Progenitor cell of endocrine pancreas (in vitro differentiated cells): ENCODE measurements at places on chromosomes 5 and 9.
A peak's percentile ranks its signal among the peaks of the same experiment; 100 is the strongest.

GRCh38 chr9:75588808-75589207 is 301.7 kb upstream of the PCSK5 start:
- DNase-seq = no peak

- DNase-seq = no peak
Observed at GRCh38 chr9:72371151-72371550, 6.1 kb upstream of the ZFAND5 start.

DNA sequence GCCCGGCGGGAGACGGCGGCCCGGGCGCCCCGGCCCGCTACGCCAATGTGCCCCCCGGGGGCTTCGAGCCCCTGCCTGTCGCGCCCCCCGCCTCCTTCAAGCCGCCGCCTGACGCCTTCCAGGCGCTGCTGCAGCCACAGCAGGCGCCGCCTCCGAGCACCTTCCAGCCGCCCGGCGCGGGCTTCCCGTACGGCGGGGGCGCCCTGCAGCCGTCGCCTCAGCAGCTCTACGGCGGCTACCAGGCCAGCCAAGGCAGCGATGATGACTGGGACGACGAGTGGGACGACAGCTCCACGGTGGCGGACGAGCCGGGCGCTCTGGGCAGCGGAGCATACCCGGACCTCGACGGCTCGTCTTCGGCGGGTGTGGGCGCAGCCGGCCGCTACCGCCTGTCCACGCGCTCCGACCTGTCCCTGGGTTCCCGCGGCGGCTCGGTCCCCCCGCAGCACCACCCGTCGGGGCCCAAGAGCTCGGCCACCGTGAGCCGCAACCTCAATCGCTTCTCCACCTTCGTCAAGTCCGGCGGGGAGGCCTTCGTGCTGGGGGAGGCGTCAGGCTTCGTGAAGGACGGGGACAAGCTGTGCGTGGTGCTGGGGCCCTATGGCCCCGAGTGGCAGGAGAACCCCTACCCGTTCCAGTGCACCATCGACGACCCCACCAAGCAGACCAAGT is 723 bp downstream of the SNX18 start:
- DNase-seq = peak; percentile 41

DNA sequence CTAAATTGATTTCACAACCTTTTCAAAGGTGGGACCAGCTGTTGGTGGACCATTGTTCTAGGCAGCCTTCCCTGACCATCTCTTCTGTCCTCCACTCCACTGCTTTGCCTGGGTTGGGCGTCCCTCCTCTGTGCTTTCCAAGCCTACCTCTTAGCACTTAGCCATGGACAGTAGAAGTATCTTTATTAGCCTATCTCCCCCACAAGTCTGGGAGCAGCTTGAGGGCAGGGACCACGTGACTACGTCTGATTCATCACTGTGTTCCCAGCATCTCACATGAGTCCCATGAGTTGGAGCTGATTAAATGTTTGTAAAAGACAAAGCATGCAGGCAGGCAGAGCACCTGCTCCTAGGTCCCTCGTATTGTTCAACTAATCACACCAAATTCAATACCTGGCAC is 20.9 kb downstream of the MORN5 start:
- DNase-seq = no peak

DNA sequence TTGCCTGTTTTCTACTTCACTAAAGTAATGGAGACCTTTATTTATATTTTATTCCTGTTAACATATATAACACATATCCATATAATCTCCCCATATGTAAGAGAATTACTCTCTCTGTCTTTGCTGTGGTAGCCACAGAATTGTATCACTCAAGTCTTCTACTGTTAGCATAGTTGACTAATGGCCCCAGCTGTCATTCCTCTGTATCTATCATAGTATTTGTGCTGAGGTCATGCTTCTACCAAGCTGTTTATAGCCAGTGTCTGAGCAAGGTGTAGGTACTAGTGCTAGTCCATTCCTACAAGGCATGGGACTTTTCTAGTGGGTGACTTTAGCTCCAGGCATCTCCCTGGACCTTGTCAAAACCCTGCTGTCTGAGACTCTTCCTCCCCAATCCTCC is 244.1 kb downstream of the KIAA0825 start:
- DNase-seq = no peak

DNA sequence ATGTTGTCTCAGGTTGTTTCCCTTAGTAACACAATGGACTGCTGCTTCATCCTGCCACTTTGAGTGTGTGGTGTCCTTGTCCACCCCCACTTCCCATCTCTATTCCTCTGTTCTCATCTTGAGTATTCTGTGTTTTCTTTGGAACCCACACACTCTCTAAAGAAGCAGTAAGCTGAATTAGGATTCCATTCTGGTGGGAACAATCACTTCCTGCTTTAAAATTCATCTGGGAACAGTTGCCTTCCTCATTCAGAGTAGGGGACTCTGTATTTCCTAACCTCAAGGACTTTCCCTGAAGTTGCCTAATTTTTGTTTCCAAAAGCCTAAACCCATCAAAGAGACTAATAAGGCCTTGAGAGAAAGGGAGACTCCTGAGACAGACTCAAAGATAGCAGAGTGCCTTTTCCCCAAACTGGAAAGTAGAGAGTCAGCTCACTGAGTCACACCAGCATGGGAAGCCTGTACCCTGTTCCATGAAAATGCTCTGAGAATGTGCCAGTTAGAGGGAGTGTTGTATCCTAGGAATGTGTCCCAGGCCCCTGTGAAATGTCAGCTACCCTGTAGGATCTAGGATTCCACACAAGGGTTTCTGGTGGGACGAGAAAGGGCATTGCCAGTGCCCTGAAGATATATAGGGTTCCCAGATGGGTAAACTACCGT is 63.6 kb downstream of the CCDC192 start:
- no peak for DNase-seq

GRCh38 chr9:37220971-37221370 is 100.6 kb downstream of the ZCCHC7 start:
- DNase-seq = no peak

DNA sequence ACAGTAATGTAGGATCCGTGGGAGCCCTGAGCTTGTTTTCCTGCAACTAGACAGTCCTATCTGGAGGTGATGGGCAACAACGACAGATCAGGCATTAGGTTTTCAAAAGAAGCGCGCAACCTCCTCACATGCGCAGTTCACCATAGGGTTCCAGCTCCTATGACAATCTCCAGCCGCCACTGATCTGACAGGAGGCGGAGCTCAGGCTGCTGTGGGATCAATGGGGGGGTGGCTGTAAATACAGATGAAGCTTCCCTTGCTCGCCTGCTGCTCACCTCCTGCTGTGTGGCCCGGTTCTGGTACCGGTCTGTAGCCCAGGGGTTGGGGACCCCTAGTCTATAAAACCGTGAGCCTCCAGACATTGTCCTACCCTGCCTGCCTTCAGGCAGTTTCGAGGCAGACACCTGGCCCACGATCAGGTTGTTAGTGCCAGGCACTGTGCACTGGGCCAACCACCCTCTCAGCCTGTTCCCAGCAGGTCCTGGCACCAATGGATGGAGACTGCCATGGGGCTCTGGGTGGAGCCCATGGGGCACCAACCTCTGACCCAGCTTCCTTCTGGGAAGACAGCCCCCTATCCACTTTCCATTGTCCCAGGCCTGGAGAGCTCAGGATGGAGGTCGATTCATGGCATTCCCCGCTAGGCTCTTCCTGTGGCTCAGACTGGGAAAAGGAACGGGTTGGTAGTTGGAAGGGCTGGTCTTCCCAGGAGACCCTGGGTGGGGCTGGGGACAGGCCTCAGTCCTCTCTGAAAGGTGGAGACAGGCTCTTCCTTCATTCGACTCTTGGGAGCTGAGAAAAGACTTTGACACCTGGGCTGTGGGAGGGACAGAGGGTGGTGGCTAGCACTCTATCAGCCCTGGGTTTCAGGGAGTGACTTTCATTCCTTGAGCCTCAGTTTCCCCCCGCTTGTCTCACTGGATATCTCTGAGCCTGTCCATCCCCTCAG is 1.7 kb downstream of the ENDOG start:
- no peak for DNase-seq

DNA sequence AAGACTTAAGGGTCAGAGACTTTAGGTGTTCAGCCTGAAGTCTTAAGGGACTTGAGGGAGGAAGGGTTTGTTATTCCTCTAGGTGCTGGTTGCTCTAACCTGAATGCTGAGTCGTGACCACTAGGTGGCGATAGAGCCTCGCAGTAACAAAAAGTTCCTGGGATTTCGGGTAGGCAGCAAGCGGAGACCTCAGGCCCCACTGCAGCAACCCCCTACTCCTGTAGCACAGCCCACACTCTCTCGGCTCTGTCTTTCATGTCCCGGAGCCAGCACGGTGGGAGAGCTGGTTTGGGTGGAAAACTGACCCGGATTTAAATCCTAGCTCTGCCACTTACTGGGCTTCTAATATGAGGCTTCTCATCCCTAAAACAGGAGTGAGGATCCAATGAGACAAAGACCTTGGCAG is 100.3 kb upstream of the PANK3 start:
- DNase-seq = peak; percentile 72

GRCh38 chr5:33198836-33199235 is 241.9 kb upstream of the TARS1 start:
- DNase-seq = no peak

- no peak for DNase-seq
Observed at GRCh38 chr9:128136816-128137793, 9.6 kb upstream of the PTGES2 start.

GRCh38 chr5:55534436-55535198 is at the start of gene PLPP1:
PLPP1 (minus strand) TSS chr5:55534964; CDS start chr5:55534629, 335 bp downstream.
- DNase-seq = peak; percentile 85

- no peak for DNase-seq
Observed at GRCh38 chr9:86246752-86247161, 12.7 kb downstream of the C9orf153 start.

- peak; percentile 43 for DNase-seq
Observed at GRCh38 chr9:93096131-93096802, at the start of gene CARD19. CARD19 (plus strand) TSS chr9:93096217; CDS start chr9:93096346, 129 bp downstream.

DNA sequence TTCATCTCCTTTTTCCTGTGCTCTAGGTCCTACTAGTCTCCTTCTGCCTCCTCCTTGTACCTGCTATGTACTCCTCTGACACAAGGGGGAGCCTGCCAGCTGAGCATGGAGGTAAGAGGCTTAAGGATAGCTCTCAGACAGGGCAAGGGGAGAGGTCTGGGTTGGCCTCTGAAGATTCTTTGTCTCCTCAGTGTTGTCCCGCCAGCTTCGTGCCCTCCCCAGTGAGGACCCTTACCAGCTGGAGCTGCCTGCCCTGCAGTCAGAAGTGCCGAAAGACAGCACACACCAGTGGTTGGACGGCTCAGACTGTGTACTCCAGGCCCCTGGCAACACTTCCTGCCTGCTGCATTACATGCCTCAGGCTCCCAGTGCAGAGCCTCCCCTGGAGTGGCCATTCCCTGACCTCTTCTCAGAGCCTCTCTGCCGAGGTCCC is 3.8 kb downstream of the CREB3 start:
- peak; percentile 51 for DNase-seq

DNA sequence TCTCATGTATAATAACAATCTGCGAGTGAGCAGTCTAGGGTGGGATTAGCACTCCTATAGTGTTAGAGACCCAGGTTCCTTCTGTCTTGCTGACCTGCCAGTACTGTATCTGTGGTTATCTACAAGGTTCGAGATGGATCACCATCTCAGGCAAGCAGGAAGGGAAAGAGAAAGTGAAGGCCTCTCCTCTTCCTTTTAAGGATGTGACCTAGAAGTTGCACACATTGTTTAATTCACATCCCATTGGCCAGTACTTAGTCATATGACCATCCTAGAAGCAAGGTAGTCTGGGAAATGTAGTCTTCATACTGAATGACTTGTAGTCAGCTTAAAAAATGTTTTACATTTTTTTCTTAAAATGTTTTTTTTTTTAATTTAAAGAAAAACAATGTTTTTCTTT is 168.6 kb downstream of the CARTPT start:
- no peak for DNase-seq

GRCh38 chr5:134567641-134568336 is 42.3 kb downstream of the JADE2 start:
- no peak for DNase-seq

DNA sequence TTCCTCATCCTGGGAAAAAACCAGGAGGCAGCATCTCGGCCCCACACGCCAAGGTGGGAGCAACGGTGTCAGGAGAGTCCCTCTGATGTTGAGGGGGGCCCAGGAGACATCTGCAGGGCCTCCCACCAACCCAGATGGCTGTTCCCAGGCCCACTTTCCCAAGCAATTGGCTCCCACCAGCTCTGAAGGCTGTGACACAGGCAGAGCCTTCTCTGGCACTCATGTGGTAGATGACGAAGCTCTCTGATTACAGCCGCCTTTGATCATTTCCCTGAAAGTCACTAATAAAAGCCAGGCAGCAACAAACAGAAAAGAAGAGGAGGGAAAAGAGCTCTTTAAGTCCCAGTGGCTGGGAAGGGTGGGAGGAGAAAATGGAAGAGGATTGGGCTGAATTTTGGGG is 226.5 kb downstream of the CDK5RAP2 start:
- DNase-seq = no peak

DNA sequence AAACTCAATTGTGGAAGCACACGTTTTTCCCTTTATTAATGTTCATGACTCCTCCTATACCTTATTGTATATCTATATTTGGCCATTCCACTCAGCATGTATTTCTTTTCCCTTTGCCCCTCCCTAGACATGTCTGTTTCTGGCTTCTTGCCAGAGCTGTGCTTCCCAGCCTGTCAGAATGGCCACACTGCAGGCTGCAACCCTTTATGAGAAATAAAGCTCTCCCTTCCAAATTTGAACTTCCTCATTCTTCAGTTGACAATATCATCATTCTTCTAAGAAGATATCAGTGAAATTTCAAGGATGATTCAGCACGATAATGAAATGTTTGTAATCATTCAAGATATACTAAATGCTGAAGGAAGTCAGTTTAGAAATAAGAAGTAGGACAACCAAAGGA is 107.6 kb upstream of the PRSS3 start:
- DNase-seq = no peak

GRCh38 chr5:5886812-5887486 is 464.5 kb downstream of the ICE1 start:
- peak; percentile 19 for DNase-seq

GRCh38 chr9:137486141-137486490 is 27.0 kb upstream of the NSMF start:
- no peak for DNase-seq

GRCh38 chr5:122790354-122791103 is 15.6 kb downstream of the SNX2 start:
- no peak for DNase-seq

- no peak for DNase-seq
Observed at GRCh38 chr5:125262782-125263181, 516.3 kb upstream of the ZNF608 start.

- no peak for DNase-seq
Observed at GRCh38 chr9:14400658-14400995, 86.7 kb upstream of the NFIB start.

GRCh38 chr5:94360382-94361130 is 257.8 kb downstream of the KIAA0825 start:
- DNase-seq = no peak

- no peak for DNase-seq
Observed at GRCh38 chr5:1144089-1144488, 32.2 kb upstream of the SLC12A7 start.
